ENCODE measurements at places on chromosomes 5 and 9. TPM values are rescaled to one million over a fixed set of nuclear protein-coding genes. Genes with fewer than 3 reads are reported as not detected.
A peak's percentile ranks its signal among the peaks of the same experiment; 100 is the strongest.

GRCh38 chr9:133027134-133027533 lies 3.7 kb upstream of the GTF3C5 start:
- DNase-seq = no peak

DNA sequence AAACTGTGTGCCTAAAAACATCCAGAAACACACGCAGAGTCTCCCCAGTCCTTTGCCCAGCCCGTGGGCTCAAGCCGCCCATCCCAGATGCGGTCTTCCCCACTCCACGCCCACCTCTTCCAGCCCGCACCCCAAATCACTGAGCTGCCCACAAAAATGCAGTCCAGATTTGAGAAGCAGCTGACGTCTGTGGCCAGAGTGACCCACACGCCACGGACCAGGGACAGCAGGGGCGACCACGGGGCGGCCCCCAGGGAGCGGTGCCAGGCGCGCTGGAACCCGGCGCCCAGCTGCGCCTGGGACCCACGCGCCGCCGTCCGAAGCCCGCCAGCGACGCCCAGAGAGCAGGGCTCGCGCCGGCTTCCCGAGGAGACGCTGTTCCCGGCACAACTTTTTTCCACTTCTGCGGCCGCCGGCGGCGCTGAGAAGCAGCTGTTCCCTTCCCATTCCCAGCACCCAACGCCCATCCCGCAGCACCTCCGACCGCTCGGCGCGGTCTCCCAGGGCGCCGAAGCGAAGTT lies 674 bp downstream of the LHFPL2 start:
- DNase-seq = peak; percentile 85

DNA sequence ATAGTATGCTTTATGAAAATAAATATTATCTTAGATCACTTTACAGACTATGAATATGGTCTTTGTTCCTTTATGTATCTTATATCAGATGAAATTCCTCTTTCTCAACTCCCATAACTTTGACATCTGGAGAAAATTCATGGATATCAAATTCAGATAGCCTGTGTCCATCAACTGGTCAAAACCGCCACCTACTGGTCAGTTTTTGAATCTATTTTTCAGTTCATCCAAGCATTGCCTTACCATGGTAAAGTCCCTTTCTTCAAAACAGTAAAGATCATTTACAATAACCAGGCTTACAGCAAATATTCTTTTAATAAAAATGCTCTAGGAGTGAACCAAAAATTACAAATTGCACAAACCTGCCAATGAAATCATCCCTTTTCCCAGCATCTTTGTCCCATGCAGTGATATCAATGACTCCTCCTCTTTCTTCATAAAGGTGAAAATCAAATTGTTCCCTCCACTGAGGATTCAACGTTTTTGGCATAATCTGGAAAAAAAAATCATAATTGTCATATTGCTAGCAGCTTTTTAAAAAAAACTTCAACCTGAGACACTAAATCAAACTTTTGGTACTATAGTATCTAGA lies 290.5 kb downstream of the SLF1 start:
- DNase-seq = peak; percentile 49

- no peak for DNase-seq
Observed at GRCh38 chr9:76680716-76681425, 83.4 kb upstream of the PCA3 start.

Gene ENTPD2
- 7.3 TPM for total RNA-seq

Gene HCN1
- total RNA-seq = 0.21 TPM

Measured in tongue (tissue), 3 donors.